Left forelimb (tissue), 1 donor: ENCODE measurements at places on chromosomes 16 and 17.

GRCh38 chr17:48617471-48618255, 2.6 kb upstream of the HOXB8 start:
- DNase-seq, result no peak

DNA sequence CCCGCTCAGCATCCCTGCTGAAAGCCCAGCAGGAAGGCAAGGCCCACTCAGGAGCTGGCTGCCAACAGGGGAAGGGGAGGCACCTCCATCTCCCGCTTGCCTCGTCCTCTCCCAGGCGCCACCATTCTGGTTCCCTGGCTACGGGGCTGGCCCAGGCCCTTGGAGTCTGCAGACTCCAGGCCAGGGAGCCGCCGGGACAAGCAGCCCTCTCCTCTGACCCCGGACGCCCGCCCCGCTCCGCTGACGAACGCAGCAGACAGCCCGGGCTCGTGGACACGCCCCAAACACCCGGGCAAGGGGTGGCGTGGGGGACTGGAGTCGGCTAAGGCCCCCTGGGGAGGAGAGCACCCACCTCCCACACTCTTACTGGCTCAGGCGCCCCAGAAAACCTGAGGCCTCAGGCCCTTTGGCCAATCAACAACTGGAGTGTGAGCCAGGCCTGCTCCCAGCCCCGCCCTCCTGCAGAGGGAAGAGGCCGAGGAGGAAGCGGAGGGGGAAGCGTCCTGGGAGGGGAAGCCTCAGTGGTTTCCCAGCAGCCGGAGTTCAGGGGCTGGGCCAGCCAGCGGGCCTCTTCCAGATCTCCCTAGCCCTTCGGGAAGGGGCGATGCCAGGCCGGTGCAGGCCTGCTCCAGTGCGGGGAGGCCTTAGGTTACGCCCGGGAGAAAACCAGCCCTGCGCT, 4.2 kb downstream of the MNT start:
- DNase-seq, result peak; percentile 90

- DNase-seq, result no peak
Measured at GRCh38 chr17:11387610-11388009, 146.6 kb downstream of the SHISA6 start.

DNA sequence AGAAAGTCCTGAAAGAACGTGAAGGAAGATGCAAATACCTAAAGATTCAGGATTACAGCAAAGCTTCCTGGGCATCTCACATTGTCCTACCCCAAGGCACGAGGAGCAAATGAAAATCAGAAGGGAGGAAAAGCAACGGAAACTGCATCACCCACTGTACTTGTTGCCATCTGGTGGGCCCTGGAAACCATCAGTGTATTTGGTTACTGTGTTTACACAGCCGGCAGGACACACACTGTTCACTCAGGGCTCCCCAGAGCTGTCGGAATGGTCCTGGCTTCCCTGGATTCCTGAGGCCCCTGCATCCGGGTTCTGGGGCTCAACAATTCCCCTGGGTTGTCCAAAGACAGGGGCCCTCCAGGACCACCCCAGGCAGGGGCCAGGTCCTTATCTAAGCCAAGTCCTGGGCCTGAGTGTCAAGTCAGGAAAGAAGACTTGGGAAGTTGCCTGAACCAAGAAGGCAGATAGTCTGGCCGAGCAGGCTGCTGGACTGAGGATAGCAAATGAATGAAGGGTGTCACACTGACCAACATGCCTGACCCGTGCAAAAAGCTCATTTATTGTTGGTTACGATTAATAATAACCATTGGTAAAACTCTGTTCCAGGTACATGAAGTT, 52.8 kb downstream of the SOX9 start:
- DNase-seq, result peak; percentile 62

DNA sequence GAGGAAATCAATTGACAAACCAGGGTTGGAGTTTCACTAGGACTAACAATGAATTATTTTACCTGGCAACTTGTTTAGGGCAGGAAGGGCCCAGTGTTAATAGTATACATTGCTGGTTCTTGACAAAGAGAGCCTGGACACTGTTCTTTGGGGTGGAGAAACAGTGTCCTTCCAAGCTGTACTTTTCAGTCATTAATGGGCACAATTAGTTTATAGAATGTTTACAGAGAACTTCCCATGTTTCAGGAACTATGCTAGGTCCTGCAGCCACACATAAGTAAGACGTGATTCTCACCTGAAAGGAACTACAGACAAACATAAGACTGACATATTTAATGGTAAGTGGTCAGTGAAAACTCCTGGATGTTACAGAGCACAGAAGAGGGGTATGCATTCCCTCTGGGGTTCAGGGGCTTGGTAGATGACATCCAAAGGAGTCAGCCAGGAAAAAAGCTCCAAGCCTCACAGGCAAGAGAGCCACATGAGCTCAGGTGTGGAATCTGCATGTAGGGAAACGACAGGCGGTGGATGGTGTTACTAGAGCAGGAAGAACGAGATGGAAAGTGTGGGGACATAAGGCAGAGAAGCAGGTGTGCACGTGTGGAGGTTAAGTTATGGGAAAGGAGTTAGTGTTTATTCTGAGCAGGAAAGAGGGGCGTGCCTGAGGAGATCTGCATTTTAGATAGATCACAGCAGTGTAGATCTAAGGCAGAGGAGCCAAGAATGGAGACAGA, 3.8 kb upstream of the DYNLL2 start:
- DNase-seq, result no peak

GRCh38 chr17:29567554-29568330, 759 bp upstream of the TP53I13 start:
- peak; percentile 73 for DNase-seq

GRCh38 chr17:47676199-47676472, 17.8 kb upstream of the TBKBP1 start:
- DNase-seq, result no peak

DNA sequence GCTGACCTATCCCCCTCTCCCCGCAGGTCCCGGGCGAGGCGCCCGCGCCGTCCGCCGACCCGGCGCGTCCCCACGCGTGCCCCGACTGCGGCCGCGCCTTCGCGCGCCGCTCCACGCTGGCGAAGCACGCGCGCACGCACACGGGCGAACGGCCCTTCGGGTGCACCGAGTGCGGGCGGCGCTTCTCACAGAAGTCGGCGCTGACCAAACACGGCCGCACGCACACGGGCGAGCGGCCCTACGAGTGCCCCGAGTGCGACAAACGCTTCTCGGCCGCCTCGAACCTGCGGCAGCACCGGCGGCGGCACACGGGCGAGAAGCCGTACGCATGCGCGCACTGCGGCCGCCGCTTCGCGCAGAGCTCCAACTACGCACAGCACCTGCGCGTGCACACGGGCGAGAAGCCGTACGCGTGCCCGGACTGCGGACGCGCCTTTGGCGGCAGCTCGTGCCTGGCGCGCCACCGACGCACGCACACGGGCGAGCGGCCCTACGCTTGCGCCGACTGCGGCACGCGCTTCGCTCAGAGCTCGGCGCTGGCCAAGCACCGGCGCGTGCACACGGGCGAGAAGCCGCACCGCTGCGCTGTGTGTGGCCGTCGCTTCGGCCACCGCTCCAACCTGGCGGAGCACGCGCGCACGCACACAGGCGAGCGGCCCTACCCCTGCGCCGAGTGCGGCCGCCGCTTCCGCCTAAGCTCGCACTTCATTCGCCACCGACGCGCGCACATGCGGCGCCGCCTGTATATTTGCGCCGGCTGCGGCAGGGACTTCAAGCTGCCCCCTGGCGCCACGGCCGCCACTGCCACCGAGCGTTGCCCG, 10.3 kb downstream of the ZNF771 start:
- peak; percentile 89 for DNase-seq

GRCh38 chr16:75181630-75182029, 25.3 kb downstream of the CTRB2 start:
- no peak for DNase-seq

DNA sequence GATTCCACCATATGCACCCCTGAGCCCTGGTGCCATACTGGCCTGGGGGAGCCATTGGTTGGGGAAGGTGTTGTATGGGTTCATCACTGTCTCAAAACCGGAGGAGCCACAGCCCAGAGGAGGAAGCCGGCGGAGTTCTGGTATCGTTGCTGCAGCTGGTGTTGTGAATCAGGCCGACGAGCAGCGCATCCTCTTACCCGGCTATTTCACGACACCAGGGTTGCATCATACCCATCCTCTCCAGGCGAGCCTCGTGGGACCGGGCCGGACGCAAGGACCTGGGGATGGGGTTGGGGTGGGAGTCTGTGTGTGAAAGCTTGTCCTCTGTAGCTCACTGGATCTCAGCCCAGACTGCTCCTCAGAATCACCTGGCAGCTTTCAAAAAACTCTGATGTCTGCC, 6.6 kb upstream of the SLC12A3 start:
- DNase-seq, result no peak

DNA sequence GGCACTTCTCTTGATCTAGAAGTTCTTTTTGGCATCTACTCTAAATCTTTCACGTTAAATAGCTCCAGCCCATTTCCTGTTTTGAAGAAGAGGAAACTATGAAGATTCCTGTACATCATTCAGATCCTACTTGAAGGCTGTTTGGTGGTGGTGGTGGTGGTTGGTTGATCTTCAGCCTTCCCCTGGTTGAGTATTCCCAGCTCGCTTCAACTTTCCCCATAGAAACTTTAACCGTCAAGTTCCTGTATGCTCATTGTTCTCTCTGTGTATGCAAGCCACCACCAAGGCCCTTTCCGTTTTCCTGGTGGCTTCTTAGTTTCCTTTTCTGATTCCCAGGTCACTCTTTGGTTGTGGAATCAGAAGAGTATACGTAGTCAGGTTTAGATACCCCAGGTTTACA, 3.3 kb downstream of the LRRC46 start:
- no peak for DNase-seq

DNA sequence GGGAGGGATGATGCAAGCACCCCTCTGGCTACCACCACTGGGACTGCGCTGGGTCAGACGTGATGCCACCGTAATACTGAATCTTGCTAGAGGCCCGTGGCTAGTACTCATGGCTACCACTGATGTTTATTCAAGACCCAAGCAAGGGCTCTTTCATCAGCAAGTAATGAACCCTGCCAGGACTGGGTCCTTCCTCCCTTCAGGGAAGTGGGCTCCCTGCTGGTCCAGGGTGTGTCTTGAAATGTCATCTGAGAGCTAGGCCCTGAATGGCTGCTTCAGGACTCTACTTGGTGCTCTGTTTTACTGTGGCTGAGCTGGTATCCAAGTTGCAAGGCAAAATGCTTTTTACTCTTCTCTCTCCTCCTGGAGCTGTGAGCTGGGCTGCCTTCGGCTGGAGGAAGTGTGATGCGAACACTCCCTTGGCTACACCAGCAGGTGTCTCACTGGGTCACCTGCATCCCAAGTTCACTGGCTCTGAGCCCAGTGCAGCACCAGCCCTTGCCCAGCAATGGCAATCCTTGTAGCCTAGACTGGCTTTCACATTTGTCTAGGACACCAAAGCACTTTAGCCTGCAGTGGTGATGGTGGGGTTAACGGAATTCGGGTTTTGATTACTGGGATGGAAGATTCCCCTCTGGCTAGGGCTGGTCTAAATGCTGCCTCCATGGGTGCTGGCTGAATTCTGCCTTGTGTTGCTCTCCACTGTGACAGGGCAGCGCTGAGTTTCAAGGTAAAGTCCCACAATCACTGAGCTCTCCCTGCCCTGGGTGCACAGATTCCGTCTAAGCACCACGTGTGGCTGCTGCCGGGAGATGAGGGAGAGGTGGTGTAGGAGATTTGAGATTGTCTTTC, 98.6 kb downstream of the USP22 start:
- DNase-seq, result no peak

- DNase-seq, result no peak
Measured at GRCh38 chr16:73356401-73357079, 308.6 kb upstream of the ZFHX3 start.

GRCh38 chr16:89004209-89004831, 27.3 kb upstream of the CBFA2T3 start:
- DNase-seq, result no peak

DNA sequence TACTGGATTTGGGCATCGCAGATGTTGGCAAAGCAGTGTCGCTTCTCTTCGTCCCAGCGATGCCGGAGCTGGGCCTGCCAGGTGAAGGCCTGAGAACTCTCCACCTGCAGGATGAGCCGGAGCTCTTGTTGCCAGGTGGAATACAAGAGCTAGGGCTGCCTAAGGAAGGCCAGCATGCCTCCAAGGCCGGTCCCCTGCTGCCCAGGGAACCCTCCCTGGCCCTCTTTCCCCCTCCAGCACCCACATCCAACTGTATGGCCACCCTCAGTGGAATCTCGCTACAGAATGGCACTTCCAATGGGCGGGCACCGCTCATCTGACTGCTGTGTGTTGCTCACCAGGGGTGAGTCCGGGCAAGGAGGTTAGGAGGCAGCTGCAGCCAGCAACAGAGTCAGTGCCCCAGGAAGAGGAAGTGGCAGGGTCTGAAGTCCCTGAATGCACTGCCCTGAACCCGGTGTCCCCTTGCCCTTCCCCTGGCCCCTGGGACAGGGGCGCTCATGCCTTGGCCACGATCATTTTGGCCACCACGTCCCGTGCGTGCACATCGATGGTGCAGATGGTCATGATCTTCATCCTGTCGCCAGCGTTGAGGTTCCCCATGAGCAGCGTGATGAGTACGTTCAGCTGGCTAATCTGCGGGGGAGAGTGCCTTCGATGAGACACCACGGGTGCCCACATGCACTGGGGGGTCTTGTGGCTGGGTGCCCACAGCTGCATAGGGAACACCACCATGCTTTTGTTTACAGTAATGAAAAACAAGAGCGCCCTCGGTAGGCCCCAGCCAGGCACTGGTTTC, 75.8 kb downstream of the DNAH17 start:
- DNase-seq, result no peak

GRCh38 chr16:54171626-54172537, 114.7 kb downstream of the IRX3 start:
- no peak for DNase-seq

GRCh38 chr16:5561800-5562199, 464.2 kb upstream of the EEF2KMT start:
- DNase-seq, result no peak

GRCh38 chr16:84887207-84887606, 67.4 kb downstream of the CRISPLD2 start:
- DNase-seq, result no peak

DNA sequence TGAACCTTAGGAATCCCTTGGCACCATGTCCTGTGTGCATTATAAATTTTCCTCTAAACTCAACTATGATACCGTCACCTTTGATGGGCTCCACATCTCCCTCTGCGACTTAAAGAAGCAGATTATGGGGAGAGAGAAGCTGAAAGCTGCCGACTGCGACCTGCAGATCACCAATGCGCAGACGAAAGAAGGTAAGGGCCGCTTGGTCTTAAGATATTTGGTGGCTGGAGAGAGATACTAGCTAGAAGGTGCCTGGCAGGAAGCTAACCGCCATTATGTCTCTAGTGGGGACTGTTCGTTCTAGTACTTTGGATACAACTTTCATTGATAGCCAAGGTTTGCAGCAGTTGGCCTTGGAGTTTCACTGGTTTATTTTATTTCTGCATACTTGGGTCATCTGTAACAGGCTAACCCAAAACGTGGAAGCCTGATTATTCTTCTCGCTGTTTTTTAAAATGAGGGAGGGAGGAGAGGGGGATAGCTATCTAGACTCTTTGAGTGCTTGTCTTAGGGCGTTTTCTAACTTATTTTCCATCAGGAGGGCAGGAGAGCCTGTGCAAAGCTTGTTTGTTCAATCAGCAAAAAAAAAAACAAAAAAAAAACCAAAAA, 1.3 kb downstream of the RBBP6 start:
- DNase-seq, result no peak

- DNase-seq, result no peak
Measured at GRCh38 chr16:67803894-67804293, 2.5 kb downstream of the RANBP10 start.

GRCh38 chr17:73733517-73733916, 89.3 kb upstream of the SDK2 start:
- DNase-seq, result no peak
